ENCODE measurements at places on chromosomes 3 and 15. TPM values are rescaled to one million over a fixed set of nuclear protein-coding genes. Genes with fewer than 3 reads are reported as not detected.

The MASP1 gene
- 4.4 TPM for total RNA-seq

The THSD4 gene
- total RNA-seq, result 3.1 TPM

The SH2D7 gene
- not detected for total RNA-seq

The SLCO2A1 gene
- 4.2 TPM for total RNA-seq

The CELF6 gene
- 0.13 TPM for total RNA-seq

The DZIP1L gene
- total RNA-seq, result 1.2 TPM

The LEKR1 gene
- 0.30 TPM for total RNA-seq

The ACAA1 gene
- total RNA-seq, result 34.9 TPM

The MPI gene
- total RNA-seq, result 61.2 TPM

The VILL gene
- total RNA-seq, result 0.92 TPM

The A4GNT gene
- not detected for total RNA-seq

The CISH gene
- 74.5 TPM for total RNA-seq

The TLR9 gene
- 0.34 TPM for total RNA-seq

The C3orf18 gene
- 13.3 TPM for total RNA-seq

The CYP19A1 gene
- 0.21 TPM for total RNA-seq

The LSMEM2 gene
- total RNA-seq, result 13.1 TPM

The TMEM266 gene
- total RNA-seq, result 2.6 TPM

The MEX3B gene
- 1.3 TPM for total RNA-seq

The ZNF774 gene
- total RNA-seq, result 9.8 TPM

The POLQ gene
- 0.83 TPM for total RNA-seq

Measured in psoas muscle (tissue), 8 donors.